Naive thymus-derived CD8-positive, alpha-beta T cell (primary cell): ENCODE measurements at places on chromosomes 1 and 21.

DNA sequence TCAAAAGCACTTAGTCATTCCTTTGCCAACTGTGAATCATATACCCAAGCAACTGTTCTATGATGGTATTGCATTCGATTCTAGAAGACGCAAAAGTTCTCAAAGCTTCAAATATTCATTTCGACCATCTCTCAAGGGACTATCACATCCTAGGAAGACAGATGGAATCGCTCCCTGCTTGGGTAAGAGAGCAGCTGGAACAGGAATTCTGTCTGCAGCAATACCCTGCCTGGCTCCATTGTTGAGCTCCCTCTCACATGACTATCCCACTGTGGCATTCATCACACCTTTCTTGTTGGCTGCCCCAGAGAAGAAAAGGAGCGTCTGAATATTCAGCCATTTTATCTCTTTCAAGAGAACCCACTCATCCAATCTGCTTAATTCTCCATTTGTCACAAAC is 397.7 kb downstream of the NTNG1 start:
- no peak for DNase-seq
- no peak overlapping the region for H3K27ac ChIP-seq
- H3K4me3 ChIP-seq, result no peak overlapping the region

DNA sequence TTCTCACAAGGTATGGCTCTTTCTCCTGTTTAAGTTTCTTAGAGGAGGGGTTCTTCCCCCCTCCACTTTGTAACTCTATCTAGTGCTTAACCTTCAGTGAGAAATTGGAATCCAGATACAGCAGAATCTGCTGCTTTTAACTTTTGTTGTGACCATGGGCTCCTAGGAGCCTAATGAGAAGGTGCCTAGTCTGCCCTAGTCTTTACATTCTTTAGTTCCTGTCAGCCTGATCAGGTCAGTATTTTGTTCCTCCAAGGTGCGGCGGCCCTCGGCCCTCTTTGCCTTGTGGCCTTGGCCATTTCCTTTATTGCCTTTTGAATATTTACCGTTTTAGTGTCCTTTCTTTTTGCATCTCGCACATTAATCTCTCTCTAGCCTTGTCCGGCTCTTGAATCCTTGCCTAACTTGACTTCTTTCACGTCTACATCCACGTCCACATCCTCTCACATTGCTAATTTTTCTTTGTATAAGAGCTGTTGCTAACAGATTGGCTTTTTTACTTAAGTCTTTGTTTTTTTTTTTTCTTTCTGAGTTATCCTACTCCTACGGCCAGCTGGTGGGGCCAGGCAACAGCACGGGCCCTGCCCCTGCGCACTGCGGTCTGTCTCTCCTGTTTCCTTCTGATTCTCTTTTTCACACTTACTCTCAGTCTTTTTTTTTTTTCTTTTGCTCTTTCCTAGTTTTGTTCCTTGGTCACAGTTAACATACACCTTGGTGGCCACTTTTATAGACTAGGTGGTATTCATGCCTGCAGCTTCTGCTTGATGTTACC is 49.0 kb downstream of the SFPQ start:
- H3K36me3 ChIP-seq, result no peaks in the 10 kb centered on the region
- no peak for DNase-seq
- no peaks in the 10 kb centered on the region for H3K27me3 ChIP-seq
- H3K4me1 ChIP-seq, result no peaks in the 10 kb centered on the region
- no peak overlapping the region for H3K4me3 ChIP-seq

DNA sequence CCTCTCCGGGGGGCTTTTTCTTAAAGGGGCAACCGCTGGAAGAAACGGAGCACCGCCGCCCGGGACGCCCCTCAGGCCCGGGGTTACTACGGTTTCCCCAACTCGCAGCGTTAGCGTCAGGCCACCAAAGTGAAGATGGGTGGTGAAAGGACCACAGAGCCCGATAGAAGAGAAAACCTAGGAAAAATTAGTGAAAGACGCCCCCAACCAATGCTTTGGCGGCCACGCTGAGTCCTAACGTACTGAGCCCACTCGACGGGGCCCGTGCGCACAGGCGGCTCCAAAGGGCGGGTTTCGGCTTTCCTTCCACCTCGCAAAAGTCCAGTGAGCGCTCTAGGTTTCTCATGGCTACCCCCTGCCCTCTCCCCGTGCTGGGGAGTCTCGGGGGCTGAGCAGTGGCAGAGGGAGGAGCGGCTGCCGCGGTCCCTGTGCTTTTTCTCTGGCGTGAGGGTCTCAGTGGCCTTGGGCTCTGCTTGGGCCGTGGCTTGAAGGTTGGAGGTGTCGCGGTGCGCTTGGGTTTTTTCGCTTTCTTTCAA is 12.2 kb upstream of the SPEN start:
- H3K36me3 ChIP-seq, result no peaks in the 10 kb centered on the region
- H3K4me1 ChIP-seq, result peaks cover 33% of the 10 kb centered on the region
- DNase-seq, result no peak
- H3K27ac ChIP-seq, result peak overlapping the region; percentile 99
- H3K4me3 ChIP-seq, result peak overlapping the region; percentile 98

DNA sequence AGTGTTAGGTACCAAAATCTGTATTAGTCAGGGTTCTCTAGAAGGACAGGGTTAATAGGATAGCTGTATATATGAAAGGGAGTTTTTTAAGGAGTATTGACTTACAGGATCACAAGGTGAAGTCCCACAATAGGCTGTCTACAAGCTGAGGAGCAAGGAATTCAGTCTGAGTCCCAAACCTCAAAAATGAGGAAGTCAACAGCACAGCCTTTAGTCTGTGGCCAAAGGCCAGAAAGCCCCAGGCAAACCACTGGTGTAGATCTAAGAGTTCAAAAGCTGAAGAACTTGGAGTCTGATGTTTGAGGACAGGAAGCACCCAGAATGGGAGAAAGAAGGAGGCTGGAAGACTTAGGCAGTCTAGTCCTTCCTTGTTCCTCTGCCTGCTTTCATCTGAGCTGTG is 487.5 kb upstream of the CHRM3 start:
- no peak overlapping the region for H3K4me3 ChIP-seq
- no peaks in the 10 kb centered on the region for H3K4me1 ChIP-seq
- H3K27me3 ChIP-seq, result no peaks in the 10 kb centered on the region
- H3K36me3 ChIP-seq, result peaks cover 6% of the 10 kb centered on the region
- no peak for DNase-seq

DNA sequence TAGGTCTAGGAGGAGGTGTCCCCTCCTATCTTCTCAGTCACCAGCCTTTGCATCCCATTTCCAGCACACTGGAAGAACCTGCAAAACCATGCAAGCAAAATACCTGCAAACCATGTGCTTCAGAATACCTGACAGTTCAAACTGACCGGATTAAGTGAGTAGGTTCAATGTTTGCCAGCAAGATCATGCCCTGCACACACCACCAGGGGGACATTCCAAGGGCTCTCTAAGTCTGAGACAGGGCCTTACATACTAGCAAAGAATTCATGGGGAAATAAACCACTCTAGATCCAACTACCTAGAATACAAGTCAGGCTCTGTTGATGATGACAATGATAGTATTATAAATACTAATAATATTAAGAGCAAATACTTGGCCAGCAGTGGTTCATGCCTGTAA is 27.6 kb downstream of the INPP5B start:
- no peak overlapping the region for H3K27ac ChIP-seq
- H3K27me3 ChIP-seq, result no peaks in the 10 kb centered on the region

GRCh38 chr1:33036051-33036525 is 595 bp downstream of the AK2 start:
- H3K4me1 ChIP-seq, result peaks cover 52% of the 10 kb centered on the region
- no peak for DNase-seq
- H3K36me3 ChIP-seq, result peaks cover 3% of the 10 kb centered on the region
- no peaks in the 10 kb centered on the region for H3K27me3 ChIP-seq
- peak overlapping the region; percentile 95 for H3K4me3 ChIP-seq

DNA sequence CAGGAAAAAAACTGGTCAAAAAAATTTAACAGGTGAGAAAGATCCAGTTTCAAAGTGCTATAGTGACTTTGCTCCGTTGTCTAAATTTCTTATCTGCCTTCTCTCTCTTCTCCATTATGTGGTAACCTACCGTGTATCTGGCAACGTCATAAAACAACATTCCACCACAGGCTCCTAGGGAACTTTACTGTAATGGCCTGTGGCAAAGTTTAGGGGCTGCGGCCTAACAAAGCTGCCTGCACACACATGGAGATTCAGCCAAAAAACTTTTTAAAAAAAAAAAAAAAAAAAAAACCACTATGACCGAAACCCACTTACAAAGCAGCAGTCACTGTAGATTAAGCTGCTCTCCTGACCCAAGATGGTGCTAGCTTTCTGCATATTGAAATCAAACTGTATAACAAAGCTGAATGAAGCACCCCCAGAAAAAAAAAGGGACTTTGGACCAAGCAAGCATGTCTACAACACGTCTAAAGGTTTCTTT is 202.6 kb downstream of the SLC45A1 start:
- H3K36me3 ChIP-seq, result peaks cover 11% of the 10 kb centered on the region
- no peak for DNase-seq
- no peak overlapping the region for H3K4me3 ChIP-seq
- no peaks in the 10 kb centered on the region for H3K27me3 ChIP-seq

DNA sequence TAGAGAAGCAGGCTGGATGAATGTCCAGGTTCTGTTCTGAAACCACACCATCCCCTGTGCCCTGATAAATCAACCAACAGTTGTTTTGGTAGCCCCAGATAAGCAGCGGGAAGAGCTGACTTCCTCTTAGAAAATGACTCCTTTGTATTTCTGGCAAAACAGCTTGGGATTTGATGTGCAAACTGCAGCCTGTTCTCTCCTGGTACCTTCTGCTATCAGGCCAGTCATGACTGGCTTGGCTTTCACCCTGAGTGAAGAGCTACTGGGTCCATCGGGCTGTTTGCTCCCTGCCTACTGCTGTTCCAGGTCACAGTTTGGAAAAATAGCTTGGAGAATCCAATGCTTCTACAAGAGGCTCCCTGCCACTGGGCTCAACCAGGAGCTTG is 116.8 kb downstream of the DTL start:
- H3K36me3 ChIP-seq, result no peaks in the 10 kb centered on the region
- no peak overlapping the region for H3K27ac ChIP-seq
- peaks cover 2% of the 10 kb centered on the region for H3K4me1 ChIP-seq
